Kidney glomerular epithelial cell (primary cell): ENCODE measurements at places on chromosomes 6 and 20.

DNA sequence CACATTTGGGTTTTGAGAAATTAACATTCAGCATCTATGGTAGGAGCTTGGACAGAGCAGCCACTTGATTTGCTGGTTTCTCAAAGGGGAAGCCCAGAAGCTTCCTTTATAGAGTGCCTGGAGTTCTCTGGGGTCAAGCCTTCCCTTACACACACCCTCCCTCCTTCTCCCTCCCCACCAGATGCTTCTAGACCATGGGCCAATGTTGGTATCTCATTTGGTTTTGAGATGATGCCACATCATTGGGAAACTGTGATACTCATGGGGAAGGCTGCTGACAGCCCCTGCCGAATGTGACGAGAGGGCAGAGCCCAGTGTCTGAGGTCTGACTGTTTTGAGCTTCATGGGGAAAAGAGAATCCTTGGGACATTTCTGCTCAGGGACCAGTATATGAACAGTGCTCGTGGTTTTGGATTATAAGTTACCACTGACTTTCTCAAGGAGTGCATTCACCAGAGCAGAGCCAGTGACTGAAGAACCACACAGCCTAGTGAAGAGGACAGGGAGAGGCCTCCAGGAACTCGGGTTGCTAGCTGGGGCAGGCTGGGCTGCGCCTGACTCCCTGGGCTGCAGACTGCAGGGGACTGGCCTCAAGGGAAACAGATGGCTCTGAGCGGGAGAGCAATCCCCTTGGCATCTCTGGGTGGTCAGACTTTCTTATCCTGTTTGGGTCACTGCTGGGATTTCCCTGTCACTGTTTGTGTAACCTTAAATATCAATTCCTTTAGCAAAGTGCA lies 46.4 kb upstream of the CST5 start:
- DNase-seq, result no peak

- DNase-seq, result no peak
Observed at GRCh38 chr6:39752835-39753724, 27.9 kb upstream of the KIF6 start.

- no peak for DNase-seq
Observed at GRCh38 chr6:73516514-73517489, 4.0 kb downstream of the EEF1A1 start.

DNA sequence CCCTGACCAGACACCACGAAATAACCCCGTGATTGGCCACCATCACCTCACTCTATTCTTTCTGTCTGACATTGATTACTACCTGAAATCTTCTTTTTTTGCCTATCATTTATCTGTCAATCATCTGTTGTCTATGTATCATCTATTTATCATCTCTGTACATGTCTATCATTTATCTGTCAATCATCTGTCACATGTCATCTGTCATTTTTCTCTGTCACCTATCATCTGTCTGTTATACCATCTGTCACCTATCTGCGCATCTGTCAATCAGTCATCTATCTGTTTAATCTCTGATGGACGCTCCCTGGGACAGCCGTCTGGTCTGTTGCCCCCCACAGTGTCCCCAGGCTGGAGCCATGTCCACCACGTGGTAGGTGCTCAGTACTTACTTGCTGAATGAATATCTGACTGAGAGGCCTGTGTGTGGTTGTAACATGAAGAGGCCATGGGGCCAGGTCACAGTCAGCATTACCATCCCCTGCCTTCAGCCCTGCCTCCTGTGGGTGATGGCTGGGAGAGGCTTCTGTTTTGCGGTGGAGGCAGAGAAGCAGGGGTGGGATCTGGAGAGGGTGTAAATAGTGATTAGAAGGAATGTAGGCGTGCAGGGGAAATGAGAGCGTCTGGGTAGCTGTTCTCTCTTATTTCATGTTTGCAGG lies 302.7 kb downstream of the QKI start:
- no peak for DNase-seq
